IPS-NIHi11 (cell line): ENCODE measurements at places on chromosomes 1 and 21.

GRCh38 chr1:42209526-42210251, 45.1 kb upstream of the GUCA2A start:
- no peak for DNase-seq

- peak; percentile 23 for DNase-seq
Observed at GRCh38 chr1:52119301-52120079, 22.4 kb upstream of the ZFYVE9 start.

- no peak for DNase-seq
Observed at GRCh38 chr1:173206816-173207568, at the start of gene TNFSF4. TSS of gene TNFSF4 (minus strand) at chr1:173207331. CDS start at chr1:173207176, 155 bp downstream.

DNA sequence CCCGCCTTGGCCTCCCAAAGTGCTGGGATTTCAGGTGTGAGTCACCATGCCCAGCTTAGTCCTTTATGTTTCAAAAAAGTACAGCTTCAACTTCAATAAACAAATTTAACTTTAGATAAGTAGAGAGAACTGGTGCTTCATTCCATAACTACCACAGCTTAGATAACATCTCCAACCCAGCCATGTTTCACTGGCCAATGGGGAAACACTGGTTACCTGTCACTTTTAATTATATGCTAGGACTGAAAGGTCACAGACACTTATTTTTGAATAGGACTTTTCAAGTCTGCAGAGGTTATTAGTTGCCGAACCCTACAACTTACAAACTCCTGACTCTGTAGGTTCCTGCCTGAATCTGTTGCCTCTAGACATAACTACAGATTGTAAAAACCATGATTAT, 56.5 kb upstream of the ST6GALNAC3 start:
- DNase-seq, result no peak

DNA sequence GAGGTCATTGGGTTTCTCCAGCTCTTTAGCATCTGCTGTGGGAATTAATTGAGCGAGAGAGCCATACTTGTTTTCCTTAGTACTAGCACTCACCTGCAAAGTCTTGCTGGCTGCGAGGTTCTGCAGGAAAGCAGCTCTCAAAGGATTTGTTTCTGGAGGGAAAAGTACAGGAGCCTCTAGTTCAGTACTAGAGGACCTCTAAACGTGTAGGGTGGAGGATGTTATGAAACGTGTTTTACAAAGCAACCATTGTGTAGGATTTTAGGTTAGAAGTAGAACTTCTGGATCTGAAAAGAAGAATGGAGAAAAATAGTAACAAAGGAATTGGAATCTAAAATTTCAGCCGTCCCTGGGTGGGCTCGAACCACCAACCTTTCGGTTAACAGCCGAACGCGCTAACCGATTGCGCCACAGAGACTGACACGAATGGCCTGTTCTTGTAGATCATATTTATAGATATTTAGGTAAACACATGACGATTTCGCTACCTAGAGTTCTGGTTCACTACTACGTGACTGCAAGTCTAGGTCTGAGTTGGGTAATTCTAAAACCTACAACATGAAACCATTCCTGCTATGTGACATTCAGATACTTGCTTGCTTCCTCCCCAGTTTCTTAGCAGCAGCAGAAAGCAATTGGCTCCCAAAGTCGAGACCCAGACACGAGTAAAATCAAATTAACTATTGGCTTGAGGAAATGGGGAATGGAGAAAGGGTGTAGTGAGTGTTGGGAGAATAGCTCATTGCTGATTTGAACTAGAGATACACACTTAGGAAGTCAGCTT, 60.2 kb upstream of the CFAP126 start:
- peak; percentile 37 for DNase-seq
